T-cell (primary cell): ENCODE measurements at places on chromosomes 6 and 20.

GRCh38 chr20:24134284-24134683 lies 145.7 kb upstream of the GGTLC1 start:
- DNase-seq, result no peak

- DNase-seq, result no peak
Measured at GRCh38 chr6:31750411-31751022, 10.7 kb downstream of the MSH5 start.

- no peak for DNase-seq
Measured at GRCh38 chr6:125296471-125296870, 5.3 kb downstream of the HDDC2 start.

GRCh38 chr6:38552121-38552520 lies 87.6 kb downstream of the BTBD9 start:
- no peak for DNase-seq

GRCh38 chr6:24640166-24640565 lies 5.8 kb downstream of the KIAA0319 start:
- DNase-seq, result no peak

DNA sequence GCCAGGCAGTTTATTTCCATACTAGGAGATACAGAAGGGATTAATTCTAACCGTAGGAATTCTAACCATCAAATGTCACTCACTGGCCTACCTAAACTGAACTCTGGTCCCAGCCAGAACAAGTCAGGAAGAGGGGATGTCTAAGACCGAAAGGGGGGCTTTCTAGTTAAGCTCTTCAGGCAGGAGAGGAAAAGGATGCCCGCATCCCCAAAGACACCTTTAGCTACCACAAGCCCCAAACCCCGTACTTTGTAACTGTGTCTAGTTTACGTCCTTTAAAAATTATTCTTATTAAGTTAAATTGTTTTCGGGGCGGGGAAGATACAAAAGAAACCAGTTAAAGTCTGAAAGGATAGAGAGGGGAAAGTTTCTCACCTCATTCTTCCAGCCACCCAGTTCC lies 1.2 kb upstream of the ZNF76 start:
- no peak for DNase-seq
